ENCODE measurements at places on chromosomes 11 and 22.

DNA sequence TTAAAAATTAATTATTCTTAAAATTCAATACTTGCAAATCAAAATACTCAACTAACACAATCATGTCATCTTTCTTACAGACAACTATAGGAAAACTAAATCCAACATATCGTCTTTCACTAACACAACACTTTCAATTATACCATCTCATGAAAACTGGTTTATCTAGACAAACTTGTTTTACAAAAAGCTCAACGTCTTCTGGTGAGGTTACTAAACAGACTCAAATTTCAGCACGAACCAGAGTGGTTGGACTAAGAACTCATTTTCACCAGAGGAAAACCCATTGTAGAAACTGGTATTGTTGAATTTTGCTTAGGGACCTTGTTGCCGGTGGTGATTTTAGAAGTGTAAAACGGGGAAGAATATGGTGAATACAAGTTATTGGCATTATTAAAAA, 52.2 kb downstream of the NUP98 start:
- no peak for DNase-seq

DNA sequence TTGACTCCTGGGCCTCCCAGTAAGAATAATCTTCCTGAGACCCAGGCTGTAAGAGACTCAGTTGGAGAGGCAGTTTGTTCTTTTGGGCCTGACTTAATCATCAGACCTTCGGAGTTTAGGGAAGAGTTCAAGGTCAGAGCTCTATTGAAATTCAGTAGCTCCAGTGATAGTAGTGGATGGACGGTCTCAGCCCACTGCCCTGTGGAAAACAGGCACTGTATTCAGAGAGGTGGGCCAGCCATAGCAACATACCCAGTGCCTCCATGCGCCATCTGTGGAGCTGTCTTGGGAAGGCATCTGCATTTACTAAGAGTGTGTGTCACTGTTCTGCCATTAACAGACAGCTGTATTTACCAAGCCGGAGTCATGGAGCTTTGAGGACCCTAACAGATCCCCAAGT, 2.9 kb downstream of the SMARCB1 start:
- DNase-seq, result no peak

- peak; percentile 65 for DNase-seq
Measured at GRCh38 chr11:20093775-20094174, 66.5 kb downstream of the DBX1 start.

GRCh38 chr11:26860091-26860780, 133.7 kb upstream of the FIBIN start:
- DNase-seq, result peak; percentile 69

DNA sequence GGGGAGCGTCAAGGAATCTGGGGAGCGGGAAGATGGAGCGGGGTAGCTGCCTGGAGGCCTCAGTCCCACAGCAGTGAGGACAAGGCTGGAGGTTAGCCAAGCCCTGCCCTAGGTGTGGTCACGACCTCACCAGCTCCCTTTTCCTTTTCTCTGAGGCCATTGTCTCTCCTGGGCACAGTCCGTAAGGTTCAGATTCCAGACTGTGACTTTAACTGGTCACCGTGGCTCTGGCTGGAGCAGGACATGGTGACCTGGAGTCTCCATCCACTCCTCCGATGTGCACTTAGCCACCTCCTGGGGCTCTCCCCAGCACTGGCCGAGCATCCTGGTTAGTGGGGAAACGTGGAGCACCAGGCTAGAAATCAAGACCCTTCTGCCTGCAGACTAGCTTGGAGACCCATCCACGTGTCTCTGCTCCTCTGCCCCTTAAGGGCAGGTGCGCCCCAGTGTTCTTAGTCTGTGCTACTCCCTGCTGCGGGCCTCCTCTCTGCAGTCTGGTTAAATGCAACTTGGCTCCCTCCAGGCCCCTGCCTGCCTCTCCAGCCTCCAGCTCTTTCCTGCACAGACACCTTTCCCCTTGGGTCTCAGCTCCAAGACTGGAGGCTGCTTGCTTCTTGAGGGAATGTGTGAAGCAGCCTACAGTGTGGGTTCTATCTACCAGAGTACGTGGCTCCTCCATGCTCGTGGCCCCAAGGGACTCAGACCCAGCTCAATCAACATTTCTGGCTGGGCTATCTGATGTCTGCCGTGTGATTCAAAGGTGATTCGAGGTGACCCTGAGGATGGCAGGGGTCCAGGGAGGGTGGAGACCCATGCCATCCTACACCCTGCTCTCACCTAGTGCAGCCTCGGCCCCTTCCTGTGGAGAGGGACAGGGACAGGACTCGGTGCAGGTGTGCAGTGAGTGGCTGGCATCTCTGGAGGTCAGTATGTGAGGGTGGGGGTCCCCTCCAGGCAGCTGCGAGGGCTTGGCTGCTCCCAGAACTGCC, 5.2 kb downstream of the SLC25A1 start:
- no peak for DNase-seq

GRCh38 chr11:57391539-57391938, 1.1 kb upstream of the PRG2 start:
- no peak for DNase-seq

GRCh38 chr11:83255366-83255765, 30.8 kb downstream of the CCDC90B start:
- DNase-seq, result no peak

GRCh38 chr22:36445158-36445668, 36.2 kb downstream of the TXN2 start:
- peak; percentile 68 for DNase-seq

GRCh38 chr11:113396690-113397089, 9.1 kb downstream of the ANKK1 start:
- no peak for DNase-seq

- DNase-seq, result no peak
Measured at GRCh38 chr11:113332638-113333329, 18.4 kb downstream of the TTC12 start.

- peak; percentile 87 for DNase-seq
Measured at GRCh38 chr11:116471608-116472256, 301.1 kb downstream of the BUD13 start.

- DNase-seq, result peak; percentile 78
Measured at GRCh38 chr11:13210424-13210823, 67.2 kb upstream of the BMAL1 start.

- DNase-seq, result no peak
Measured at GRCh38 chr22:50338042-50338573, 5.0 kb upstream of the PPP6R2 start.

DNA sequence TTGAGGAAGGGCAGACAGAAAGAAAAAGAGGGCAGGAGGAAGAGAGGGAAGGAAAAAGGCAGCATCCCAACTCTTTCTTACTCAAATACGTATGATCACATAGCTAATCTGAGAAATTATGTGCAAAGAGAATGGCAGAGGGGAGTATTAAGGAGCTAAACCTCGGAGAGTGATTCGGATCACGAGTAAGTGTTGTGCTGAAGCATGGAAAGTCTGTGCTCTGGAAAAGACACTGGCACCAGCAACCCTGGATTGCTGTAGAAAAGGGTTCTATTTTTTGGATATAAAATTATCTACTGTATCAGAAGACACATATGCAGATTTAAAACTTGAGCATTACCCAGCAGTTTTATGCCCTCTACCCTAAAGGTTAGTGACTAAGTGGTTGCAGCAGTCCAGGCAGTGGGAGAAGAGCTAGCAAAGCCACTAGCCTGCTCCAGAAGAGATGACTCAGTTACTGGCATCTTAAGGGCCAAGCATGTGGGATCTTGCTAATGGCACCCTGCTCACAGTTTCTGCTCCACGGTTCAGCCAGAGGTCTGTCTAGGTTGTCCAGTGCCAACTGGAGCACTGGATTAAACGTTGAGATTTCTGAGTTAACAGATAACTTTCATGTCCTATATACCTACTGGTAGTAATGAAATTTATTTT, 151.7 kb downstream of the SWAP70 start:
- peak; percentile 74 for DNase-seq

GRCh38 chr11:119608781-119609180, 120.2 kb downstream of the NECTIN1 start:
- no peak for DNase-seq

DNA sequence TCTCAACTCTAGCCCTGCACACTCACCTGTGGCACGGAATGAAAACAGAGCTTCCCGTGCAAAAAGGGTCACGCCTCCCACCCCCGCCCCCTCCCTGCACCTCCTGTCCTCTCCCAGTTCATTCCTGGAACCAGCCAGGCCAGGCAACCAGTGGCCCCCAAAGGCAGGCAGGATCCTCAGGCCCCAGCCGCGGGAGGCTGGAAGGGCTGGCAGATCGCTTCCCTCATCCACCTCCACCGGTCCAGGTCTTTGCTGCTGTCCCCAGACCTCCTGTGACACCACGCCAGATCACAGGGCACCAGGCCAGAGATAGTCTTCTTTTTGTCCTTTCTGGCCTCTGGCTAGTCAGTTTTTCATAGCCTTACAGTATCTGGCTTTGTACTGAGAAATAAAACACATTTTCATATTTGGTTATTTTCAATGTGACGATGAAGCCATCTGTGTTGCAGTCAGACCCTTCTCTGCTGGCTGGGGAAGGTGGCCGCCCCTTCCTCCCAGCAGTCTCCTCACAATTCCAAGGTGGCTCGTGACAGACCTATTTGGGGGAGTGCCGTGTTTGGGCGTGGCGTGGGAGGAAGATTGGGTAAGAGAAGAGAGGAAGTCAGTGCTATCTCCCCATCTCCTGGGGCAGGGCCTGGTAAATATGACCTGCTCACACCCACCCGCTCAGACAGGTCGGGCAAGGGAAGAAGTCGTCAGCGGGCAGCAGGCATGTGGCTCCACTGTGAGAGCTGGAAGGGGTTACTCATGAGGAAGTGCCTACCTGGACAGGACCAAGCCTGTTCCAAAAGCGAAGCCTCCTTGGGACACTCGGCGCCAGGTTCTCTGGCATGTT, 9.1 kb downstream of the SSH3 start:
- DNase-seq, result no peak

DNA sequence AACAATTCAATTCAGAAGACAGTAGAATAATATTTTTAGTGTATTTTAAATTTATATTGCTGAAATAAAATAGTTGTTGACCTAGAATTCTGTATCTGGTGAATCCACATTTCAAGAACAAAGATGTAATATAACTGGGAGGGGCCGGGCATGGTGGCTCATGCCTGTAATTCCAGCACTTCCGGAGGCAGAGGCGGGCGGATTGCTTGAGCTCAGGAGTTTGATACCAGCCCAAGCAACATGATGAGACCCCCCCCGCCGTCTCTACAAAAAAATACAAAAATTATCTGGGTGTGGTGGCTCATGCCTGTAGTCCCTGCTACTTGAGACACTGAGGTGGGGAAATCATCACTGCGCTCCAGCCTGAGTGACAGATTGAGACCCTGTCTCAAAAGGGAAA, 72.6 kb downstream of the CD82 start:
- DNase-seq, result no peak
